Erythroblast (primary cell): ENCODE measurements at places on chromosomes 16 and 17.

- no peak for DNase-seq
Measured at GRCh38 chr17:29624586-29624985, 1.9 kb upstream of the CORO6 start.

- DNase-seq, result no peak
Measured at GRCh38 chr16:49048557-49048956, 233.1 kb downstream of the CBLN1 start.

GRCh38 chr16:14483819-14484385, 146.2 kb downstream of the PARN start:
- DNase-seq, result no peak

GRCh38 chr17:62965174-62965685, 805 bp upstream of the TANC2 start:
- DNase-seq, result no peak

- DNase-seq, result no peak
Measured at GRCh38 chr17:57941384-57942370, 13.5 kb downstream of the CUEDC1 start.

DNA sequence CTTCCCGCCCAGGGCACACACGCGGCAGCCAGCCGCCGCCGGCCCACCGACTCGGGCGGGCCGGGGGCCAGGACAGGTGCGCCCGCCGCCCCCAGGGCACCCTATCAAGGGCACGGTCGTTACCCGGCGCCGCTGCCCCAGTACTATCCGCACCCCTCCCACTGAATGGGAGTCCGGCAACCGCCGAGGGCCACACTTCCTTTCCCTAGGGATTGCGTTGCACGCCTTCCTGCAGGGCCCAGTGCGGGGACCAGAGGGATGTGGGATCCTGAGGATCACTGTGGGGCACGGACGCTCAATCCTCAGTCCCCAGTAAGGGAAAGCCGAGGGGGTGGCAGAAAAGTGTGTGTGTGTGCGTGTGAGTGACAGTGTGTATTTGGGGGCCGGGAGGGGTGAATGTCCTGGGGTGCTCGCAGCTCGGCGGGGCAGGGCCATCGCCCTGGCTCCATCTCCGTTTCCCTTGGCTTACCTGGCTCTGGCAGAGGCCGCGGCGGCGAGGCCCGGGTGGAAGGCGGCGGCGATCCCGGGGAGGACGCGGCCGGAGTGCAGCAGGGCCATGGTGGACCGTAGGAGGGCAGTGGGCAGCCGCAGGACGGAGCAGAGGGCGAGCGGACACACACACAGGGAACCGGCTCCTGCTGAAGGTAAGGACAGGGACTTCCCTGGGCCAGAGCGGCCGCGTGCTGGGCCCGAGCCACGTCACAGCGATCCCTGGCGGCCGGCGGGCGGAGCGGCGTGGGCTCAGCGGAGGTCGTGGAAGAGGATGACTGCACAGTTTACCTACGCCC, at the start of gene GOT2:
Gene GOT2, minus strand, starts transcription at position 646 of the 788 bp plus-strand sequence. Its CDS starts 88 bp downstream, at position 558.
- peak; percentile 94 for DNase-seq

DNA sequence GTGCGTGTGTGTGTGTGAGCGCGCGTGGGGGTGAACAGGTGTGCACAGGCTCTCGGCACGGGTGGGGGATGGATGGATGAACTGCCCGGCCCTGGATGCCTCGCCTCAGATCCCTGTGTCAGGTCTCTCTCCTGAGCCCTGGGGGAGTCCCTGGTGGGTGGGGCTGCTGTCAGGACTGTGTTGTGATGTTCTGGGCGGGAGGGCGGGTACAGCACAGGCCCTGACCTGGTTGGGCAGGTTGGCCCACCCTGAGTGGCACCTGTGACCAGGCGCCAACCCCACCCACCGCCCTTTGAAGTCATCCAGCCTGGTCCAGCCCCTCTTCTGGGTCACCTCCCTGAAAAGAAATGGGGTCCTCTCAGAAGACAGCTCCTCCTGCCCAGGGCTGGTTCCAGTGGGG, 41.6 kb upstream of the TAC4 start:
- DNase-seq, result no peak

DNA sequence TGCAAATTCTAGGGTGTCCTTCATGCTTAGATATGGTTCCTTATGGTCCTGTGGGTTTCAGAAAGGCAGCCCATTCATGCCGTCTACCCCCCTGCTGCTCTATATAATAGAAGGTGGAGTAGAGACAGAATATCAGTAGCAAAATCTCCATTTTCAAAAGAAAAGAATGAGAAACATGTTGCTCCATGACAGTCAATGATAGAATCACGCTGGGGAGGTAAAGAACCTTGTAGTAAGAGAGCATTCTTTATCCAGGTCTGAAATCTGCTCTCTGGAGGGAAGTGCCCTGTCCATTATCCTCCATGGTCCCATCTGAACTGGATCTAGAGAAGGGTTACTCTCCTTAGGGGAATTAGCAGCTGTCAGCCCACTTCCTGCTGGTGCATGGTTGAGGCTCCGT, 272.8 kb downstream of the WWOX start:
- no peak for DNase-seq

- no peak for DNase-seq
Measured at GRCh38 chr17:65956814-65957213, 235.1 kb downstream of the CEP112 start.

GRCh38 chr16:20904507-20905081, 4.0 kb downstream of the LYRM1 start:
- peak; percentile 43 for DNase-seq

- peak; percentile 49 for DNase-seq
Measured at GRCh38 chr16:9258423-9259051, 167.1 kb downstream of the HAPSTR1 start.

GRCh38 chr17:44606658-44607057, 49.4 kb downstream of the FZD2 start:
- no peak for DNase-seq

DNA sequence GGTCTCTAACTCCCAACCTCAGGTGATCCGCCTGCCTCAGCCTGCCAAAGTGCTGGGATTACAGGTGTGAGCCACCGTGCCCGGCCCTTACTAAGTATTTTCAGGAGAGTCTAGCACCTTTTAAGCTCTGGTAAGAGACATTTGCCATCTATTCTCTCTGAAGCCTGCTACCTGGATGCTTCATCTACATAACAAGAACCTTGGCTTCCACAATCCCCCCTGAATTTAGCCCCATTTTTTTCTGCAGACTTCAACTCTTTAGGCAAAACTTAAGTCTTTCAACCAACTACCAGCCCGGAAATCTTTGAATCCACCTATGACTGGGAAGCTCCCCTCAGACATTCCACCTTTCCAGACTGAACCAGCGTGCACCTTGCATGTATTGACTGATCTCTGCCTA, 14.0 kb upstream of the UBE2I start:
- no peak for DNase-seq

DNA sequence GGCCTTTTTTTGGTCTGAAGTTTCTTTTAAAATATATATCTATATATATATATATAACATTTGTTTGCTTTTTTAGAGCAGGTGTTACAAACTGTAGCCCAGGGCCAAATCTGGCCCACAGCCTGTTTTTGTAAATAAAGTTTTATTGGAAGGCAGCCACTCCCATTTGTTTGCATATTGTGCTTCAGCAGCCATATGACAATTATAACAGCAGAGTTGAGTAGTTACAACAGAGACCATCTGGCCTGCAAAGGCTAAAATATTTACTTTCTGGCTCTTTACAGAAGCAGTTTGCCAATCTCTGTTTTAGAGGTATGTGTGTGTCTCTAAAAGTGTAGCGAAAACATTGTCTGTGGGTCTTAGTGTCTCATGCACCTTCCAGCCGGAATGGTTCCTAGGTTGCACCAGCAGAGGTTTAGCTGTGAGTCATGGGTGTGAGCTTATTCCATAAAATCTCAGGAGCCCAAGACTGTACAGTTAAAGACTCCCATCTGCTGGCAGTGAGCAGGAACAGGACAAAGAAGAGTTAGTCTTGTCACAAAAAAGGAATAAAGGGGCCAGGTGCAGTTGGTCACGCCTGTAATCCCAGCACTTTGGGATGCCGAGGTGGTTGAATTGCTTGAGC, 23.8 kb downstream of the LCMT1 start:
- DNase-seq, result peak; percentile 8

DNA sequence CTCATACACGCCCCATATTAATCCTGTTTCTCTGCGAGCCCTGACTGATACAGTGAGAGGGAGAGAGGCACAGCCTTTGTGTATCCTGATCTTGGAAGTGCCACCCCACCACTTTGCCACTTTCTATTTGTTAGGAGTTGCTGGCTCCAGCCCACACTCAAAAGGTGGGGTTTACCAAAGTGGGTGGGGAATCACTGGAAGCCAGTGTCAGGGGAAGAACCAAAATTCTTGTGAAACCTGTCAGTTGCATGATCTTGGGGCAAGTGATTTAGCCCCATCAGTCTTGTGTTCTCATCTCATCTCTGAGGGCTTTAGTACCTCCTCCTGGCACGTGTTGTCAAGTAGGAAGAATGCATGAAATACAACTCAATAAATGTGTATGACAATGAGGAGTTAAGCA, 119.5 kb downstream of the SOX9 start:
- DNase-seq, result no peak

- DNase-seq, result peak; percentile 93
Measured at GRCh38 chr17:57255776-57256681, at the start of gene MSI2. TSS of gene MSI2 (plus strand) at chr17:57256523. CDS start at chr17:57256743, 220 bp downstream.

DNA sequence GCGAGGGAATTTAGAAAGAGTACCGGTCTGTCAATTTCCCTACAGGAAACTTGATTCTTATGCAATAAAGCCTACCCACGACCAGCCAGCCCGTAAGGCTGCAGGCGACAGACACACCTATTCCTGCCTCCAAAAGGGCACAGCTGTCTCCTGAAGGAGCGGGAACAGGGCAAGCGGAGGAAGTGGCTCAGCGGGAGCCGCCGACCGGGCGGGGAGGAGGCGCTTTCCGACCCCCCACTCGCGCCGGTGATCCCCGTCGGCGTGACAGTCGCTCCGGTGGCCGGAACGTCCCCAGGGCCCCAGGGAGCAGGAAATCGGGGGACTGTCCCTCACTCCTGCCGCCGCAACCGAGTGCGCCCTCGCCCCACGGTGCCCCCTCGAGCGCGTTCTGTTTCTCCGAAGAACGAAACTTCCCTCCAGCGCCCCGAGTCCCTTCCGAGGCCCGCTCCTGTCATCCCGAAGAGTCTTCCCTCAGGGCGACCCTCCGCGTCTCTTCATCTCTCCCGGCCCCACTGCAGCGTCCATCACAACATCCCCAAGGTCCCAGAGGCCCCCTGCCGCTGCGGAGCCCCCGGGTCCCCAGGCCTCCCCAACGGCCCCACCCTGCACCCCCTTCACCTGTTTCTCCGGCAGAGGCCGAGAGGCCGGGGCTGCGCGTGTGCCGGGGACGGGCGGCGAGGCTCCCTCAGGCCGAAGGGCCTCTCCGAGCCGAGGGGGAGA, 421 bp downstream of the STAT3 start:
- peak; percentile 75 for DNase-seq

- DNase-seq, result no peak
Measured at GRCh38 chr17:9432134-9432885, 143.3 kb downstream of the STX8 start.

DNA sequence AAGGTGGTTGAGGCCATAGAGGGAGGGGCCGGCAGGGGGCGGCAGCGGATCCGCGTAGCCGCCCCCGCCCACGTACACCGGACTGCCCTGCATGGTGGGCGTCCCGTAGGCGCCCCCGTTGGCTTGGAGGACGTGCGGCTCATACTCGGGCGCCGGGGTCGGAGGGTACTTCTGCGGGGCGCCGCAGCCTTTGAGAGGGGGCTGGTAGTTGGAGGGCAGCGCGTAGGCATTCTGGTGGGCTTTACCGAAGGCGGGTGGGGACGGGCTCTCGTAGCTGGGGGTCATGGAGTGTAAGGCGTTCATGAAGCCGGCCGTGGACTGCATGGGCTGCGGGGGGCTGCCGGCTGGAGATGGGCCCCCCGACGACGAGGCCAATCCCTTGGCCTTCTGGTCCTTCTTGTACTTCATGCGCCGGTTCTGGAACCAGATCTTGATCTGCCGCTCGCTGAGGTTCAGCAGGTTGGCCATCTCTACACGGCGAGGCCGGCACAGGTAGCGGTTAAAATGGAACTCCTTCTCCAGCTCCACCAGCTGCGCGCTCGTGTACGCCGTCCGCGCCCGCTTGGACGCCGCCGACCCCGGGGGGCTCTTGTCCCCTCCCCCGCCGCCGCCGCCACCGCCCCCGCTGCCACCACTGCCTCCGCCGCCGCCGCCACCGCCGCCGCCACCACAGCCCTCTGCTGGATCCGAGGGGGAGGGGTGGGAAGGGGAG, 5.7 kb upstream of the HOXB2 start:
- no peak for DNase-seq

- DNase-seq, result peak; percentile 69
Measured at GRCh38 chr17:49496183-49496866, 1.2 kb downstream of the NGFR start.

DNA sequence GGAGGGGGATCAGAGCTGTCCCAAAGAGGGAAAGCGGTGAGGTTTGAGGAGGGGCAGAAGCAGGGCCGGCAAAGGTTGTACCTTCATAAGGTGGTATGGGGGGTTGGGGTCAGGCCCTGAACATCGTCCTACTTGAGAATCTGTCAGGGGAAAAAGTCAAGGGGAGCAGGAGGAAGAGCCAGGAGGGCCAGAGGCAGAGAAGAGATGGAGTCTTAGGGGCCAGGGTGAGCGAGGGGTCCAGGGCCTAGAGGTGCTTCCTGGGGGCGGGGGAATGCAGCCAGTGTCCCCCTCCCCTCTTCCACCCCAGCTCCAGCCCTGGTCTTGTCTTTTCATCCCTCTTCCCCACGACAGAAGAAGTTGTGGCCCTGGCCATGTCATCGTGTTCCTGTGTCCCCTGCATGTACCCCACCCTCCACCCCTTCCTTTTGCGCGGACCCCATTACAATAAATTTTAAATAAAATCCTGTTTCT, 1.3 kb upstream of the PRRT2 start:
- no peak for DNase-seq

- DNase-seq, result no peak
Measured at GRCh38 chr17:76822184-76822778, 45.9 kb upstream of the MGAT5B start.

- no peak for DNase-seq
Measured at GRCh38 chr16:87057211-87057881, 259.8 kb downstream of the C16orf95 start.
